ELR (cell line): ENCODE measurements at places on chromosomes 1 and 21.

DNA sequence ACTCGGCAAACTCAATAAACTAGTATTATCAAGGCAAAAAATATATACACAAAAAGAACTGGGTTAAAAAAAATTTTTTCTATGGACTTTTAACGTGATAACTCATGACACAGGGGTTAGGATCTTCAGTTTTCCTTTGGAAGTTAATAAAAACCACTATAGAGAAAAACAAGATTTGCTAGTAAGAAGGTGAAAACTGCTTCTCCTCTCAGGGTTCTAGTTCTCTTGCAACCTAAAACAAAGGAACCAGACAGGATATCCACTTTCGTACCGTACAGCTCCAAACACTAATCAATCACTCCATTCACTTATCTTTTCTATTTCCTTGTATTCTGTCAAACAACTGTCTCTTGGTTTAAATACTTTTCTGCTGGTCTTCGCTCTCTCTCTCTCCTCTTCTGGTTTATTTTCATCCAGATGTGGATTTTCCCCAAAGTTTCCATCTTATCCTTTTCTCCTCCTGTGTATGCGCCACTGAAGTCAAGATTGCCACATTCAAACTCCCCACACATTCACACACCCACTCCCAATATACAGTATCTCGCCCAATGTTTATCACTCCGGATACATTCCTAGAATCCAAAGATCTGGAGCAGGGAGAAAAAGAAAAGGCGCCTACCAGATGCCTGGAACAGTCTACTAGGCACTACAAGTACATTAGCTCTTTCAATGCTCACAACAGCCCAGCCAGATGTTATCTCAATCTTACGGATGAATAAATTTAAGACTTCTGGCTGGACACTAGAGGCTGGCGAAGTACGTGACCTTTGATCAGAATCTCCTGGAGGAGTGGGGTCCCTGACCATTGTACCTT lies 775 bp upstream of the PRPF38B start:
- DNase-seq, result no peak

DNA sequence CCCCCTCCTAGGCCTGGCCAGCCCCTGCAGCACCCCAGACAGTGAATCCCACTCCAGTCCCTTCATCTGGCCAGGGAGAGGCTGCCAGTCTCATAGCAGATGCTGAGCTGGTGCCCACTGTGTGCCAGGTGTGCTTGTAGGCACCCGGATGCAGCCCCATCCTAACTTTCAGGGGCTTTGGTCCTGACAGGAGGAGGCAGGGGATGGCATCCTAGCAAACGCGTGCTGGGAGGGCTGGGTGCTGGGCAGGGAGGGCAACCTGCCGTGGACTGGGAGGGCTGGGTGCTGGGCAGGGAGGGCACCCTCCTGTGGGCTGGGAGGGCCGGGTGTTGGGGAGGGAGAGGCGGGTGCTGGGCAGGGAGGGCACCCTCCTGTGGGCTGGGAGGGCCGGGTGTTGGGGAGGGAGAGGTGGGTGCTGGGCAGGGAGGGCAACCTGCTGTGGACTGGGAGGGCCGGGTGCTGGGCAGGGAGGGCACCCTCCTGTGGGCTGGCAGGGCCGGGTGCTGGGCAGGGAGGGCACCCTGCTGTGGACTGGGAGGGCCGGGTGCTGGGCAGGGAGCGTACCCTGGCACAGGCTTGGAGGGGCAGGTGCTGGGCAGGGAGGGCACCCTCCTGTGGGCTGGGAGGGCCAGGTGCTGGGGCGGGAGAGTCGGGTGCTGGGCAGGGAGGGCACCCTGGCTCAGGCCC lies 35.3 kb downstream of the SLC19A1 start:
- no peak for DNase-seq

- DNase-seq, result peak; percentile 43
These were observed 13.7 kb upstream of the TRIM62 start for GRCh38 chr1:33195556-33195955.

DNA sequence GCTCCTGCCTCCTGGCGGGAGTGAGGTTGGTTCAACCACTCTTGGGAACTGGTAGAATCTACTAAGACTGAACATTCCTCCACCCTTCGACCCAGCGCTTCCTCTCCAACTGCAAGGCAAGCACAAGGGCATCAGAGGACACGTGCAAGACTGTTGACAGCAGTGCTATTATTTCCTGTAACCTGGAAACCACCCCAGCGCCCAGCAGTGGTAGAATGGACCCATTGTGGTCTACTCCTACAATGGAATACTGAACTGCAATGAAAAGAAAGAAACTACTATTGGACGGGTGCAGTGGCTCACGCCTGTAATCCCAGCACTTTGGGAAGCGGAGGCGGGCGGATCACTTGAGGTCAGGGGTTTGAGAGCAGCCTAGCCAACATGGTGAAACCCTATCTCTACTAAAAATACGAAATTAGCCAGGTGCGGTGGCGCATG lies 33.0 kb upstream of the TARDBP start:
- no peak for DNase-seq

GRCh38 chr1:213014642-213015041 lies 1.0 kb downstream of the ANGEL2 start:
- peak; percentile 38 for DNase-seq

GRCh38 chr1:221712198-221712684 lies 29.6 kb downstream of the DUSP10 start:
- DNase-seq, result peak; percentile 88

DNA sequence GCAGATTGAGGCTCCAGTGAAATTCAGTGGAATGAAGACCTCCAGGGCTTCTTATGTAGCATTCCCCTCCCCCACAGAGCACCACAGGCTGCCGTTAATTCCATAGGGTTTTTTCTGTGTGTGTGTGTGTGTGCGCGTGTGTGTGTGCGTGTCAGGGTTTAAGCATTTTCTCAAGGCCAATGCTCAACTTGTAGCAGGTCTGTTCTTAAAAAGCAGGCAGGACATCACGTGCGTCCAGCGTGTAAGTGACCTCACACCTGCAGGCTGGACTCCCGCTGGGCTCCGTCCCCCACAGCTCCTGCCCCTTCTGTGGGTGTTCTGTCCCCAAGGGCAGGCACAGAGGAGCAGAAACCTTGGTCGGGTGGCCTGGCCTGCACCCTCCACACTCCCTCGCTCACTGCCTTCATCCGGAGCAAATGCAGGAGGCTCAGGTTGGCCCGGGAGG lies 5.3 kb downstream of the PRDM16 start:
- DNase-seq, result no peak

DNA sequence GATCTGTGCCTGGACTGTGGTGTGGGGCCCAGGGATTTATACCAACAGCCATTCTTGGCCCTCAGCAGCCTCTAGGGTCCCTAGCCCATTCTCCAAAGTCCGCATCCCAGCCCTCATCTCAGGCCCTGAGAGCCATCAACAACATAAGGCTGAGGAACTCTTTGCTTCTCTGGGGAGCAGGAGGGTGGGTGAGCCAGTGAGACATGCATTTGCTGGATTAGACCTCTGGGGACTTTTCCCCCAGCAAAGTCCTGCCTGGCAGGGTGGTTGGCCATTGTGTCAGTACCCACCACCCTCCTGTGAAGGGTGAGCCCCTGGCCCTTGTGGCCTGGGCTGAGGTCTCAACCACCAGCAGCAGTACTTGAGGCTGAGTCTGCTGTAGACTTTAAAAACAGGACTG lies 24.2 kb upstream of the FAM20B start:
- no peak for DNase-seq

- no peak for DNase-seq
These were observed 41.7 kb upstream of the IFFO2 start for GRCh38 chr1:18998016-18998724.

GRCh38 chr21:37378700-37379139 lies 12.1 kb downstream of the DYRK1A start:
- no peak for DNase-seq

DNA sequence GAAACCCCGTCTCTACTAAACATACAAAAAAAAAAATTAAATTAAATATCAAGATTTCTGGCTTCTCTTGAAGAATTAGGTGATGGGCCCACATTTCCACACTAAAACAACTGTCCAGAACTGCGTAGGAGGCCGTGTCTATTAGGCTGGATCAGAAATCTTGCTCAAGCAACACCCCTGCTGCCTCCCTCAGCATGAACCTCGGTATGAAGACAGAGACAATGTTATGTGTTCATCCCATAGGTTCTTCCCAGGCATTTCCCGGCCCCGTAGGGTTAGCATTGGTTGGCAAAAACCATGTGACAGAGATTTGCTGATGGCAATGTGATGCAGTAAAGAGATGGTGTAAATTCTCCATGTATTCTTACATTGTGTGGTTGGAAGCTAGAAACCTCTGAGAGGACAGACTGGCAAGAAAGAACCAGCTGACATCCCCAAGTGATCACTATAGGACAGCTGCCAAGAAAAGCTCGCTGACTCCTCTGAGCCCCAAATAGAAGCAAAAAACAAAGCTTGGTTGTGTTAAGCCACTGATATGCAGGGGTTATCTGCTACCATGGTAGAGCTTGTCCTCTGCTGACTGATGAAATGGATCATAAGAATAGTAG lies 34.5 kb downstream of the EBNA1BP2 start:
- DNase-seq, result no peak

DNA sequence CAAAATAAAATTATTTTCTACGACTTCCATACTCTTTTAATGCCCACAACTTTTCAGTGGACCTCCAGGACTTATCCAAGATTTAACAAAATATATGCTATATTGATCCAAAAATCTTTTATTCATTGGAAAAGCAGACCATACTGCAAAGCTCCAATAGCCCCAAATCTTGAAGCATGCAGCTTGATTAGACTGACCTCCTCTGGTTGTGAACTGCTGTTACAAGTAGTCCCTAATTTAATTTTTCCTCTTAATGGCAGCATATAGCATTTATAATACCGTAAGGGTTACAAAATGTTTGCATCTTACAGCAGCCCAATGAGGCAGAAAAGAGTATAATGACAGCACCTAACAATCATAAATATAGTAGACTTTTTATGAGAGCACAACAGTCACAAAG lies 49.8 kb downstream of the TPR start:
- DNase-seq, result peak; percentile 51

DNA sequence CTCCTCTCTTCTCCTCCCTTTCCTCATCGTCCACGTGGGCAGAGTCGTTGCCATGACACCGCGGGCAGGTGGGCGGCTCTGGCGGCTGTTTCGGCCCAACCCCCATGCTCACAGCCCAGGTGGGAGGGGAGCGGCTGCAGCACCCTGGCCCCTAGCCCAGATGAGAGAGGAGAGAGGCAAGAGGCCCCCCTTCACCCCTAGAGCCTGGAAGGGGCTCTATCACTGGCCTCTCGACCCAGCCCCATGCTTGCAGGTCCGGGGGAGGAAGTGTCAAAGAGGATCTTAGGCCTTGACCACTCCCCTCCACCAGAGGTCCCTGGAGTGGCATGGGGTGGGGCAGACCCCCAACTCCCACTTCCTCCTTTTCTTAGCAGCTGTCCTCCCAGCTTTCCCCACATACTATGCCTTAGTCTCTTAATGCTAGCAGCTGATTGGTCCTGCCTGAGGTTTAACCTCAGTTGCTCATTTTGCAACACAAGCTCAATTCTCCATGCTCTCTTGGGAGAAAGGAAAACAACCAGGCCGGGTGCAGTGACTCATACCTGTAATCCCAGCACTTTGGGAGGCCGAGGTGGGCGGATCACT lies 10.4 kb downstream of the DLGAP3 start:
- DNase-seq, result no peak

DNA sequence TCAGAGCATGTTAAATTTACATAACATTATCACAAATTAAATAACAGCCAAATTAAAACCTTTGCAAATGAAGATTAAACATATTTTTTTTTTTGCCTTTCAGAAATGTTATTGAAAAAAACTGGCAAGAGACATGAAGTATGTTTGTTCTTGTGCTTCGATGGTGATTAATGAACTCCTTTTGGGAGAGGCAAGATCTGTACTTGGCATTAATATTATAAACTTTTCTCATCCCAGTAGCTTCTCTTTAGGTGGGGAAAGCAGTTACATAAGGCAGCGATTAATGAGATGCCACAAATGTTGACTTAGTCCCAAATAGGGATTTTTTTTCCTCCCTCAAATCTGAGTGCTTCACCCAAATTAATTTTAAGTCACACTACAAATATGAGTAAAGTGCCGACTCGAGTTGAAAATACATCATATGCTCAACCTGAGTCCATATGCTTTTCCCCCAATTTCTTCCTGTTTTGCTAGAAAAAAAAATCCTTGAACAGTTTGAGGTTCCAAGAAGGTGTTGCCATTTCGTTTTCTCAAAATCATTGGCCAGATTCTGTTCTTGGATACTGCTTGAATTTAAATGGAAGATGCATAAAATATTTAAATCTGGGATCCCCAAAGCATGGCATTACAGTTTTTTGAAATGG lies 294.5 kb downstream of the VAV3 start:
- no peak for DNase-seq

GRCh38 chr1:48777219-48777895 lies 666 bp upstream of the BEND5 start:
- no peak for DNase-seq

DNA sequence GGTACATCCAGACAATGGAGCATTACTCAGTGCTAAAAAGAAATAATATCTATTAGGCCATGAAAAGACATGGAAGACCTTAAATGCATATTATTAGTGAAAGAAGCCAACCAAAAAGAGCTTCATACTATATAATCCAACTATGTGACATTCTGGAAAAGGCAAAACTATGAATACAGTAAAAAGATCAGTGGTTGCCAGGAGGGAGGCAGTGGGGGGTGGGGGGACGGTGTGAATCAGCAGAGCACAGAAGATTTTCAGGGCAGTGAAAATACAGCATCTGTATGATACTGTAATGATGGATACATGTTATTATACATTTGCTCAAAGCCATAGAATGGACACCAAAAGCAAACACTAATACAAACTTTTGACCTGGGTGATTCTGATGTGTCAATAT lies 339.4 kb upstream of the SNX7 start:
- peak; percentile 39 for DNase-seq

DNA sequence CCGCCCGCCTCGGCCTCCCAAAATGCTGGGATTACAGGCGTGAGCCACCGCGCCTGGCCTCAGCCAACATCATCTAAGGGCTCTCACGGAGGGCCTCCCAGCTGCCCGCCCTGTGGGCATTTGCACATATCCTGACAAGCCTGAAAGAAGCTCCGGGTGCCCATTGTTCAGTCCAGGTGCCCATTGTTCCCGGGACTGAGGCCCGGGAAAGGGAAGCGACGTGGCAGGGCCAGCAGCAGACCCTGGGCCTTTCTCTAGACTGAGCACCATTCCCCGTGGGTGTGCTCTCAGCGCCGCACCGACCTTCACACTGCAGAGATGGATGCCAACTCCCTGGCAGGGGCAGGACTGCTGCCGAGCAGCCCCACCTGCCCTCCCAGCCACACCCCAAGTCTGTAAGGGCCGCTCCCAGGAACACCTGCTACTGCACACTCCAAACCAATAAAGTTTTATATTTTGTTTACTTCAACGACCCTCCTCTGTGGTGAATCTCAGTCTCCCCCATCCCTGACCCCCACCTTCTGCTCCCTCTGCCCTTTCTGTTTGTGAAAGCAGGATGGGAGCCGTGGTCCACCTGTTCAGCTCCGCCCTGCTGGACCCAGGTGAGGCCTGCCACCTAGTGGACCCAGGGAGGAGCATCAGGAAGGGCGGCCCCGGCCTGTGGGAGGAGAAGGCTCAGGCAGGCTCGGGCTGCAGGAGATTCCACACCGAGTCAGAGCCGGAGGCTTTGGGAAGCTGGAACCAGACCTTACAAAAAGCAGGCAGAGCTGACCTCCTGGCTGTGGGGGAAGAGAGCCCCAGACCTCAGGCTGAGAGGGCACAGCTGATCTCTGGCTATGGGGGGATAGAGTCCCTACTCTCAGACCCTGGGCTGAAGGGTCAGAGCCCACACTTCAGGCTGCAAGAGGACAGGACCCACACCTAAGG lies 1.1 kb upstream of the TMEM82 start:
- DNase-seq, result peak; percentile 79

GRCh38 chr1:206513312-206514111 lies 6.2 kb downstream of the RASSF5 start:
- DNase-seq, result peak; percentile 85

- no peak for DNase-seq
These were observed 151.3 kb upstream of the COL6A1 start for GRCh38 chr21:45830221-45830640.
